Activated CD4-positive, alpha-beta T cell treated with anti-CD3 and anti-CD28 coated beads for 36 hours (primary cell): ENCODE measurements at places on chromosomes 3 and 15.

DNA sequence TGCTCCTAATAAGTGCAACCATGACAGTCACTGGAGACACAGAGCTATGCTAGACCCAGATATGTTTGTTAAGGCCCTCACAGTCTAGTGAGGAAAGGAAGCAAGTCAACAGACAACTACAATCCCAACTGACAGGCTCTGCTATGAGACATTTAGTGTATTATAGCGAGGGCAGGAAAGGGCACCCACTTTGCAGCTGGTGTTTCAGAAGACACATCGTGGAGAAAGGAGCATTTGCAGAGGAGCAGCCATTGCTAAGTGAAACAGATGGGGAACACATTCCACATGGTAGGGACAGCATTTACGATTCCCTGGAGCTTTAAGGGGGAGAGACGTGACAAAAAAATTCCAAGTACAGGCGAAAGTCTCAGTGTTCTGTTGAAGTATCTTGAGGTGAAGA is 685.6 kb downstream of the AGBL1 start:
- no peak for DNase-seq

DNA sequence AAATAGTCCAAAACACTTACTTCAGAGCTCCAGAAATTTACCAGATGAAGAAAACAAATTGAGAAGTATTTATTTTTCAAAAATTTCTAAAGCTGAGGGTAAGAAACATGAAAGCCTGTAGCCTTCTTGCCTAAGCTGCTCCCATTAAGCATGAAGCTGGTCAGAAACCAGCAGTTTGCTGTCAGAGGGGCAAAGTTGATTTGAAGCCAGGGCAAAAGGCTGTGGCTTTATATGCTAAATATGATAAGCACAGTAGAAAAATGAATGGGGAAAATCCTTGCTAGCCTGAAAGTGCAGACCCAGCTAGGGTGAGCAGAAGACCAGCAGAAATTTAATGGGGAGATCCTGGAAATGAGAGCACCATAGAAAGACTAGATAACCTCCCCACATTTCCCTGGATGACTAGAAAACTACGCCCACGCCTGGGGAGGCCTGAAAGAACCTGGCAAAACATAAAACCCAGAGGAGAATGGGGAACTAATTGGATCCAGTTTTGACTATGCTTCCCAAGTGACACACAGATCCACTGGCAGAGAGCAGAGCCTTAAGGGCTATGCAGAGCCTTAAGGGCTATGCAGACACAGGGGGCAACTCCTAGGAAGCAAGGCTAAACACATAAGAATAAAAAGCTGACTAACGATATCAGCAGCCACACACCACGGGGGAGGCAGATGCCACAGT is 43.0 kb upstream of the HEG1 start:
- DNase-seq = no peak

GRCh38 chr3:126656371-126657134 is 1.6 kb upstream of the TXNRD3 start:
- no peak for DNase-seq

DNA sequence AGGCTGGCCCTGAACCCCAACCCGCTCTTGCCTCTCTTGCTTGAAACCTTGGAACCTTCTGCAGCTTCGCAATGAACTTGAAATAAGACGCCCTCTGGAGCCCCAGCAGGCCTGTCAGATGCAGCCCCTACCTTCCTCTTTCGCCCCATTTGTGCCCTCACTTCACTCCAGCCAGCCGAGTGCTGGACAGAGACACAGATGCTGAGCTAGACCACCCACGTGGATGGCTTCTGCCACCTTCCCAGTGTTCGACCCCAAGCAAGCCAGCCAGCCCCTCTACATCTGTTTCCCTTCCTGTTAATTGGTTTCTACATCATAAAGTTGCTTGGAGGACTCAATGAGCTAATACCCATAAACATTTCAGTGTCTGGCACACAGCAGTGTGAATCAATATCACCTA is 23.8 kb upstream of the SNRPA1 start:
- DNase-seq = no peak

- no peak for DNase-seq
Observed at GRCh38 chr3:161137260-161137659, 32.1 kb upstream of the B3GALNT1 start.

- no peak for DNase-seq
Observed at GRCh38 chr3:150261958-150262357, 146.1 kb upstream of the TSC22D2 start.
